ENCODE measurements at places on chromosomes 16 and 17. TPM values are rescaled to one million over a fixed set of nuclear protein-coding genes. Genes with fewer than 3 reads are reported as not detected.
A peak's percentile ranks its signal among the peaks of the same experiment; 100 is the strongest.

DNA sequence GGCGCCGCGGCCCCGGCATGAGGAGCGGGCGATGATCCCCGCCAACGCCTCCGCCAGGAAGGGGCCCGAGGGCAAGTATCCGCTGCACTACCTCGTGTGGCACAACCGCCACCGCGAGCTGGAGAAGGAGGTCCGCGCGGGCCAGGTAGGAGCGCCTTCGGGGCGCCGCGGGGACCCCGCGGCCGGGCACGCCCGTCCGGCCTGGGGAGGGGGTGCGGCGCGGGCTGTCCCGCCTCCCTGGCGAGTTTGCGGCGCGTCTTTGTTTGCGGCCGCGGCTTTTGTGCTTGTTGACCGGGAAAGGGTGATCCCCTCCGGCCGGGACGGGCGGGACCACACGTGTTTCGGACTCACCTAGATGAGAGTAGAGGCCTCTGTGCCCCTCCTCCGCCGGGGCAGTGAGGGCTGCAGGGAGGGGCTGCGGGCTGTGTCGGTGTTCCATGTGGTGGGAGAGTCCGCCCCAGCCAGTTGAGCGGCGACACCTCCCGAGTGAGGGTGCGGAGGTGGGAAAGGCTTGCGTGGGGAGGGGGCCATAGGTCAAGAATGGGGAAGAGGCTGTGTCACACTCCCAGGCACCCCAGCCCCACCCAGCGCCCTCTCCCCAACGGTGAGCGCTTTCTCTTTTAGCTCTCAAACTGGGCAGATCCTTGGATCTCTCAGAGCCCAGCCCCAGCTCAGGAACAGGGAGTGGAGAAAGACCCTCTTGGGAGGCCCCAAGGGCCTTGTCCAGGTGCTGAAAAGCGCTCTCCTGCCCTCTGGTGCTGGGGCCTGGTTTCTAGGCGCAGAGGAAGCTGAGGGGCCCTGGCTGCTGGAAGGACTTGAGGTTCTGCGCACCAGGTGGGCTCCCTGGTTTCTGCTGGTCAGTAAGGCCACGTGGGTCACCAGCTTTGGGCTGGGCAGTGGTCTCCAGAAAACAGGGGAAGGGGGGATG lies 923 bp downstream of the ANKRD13B start:
- peaks cover 57% of the 10 kb centered on the region for H3K4me1 ChIP-seq
- H3K27me3 ChIP-seq = no peaks in the 10 kb centered on the region
- peak overlapping the region; percentile 94 for H3K27ac ChIP-seq
- H3K36me3 ChIP-seq = no peaks in the 10 kb centered on the region
- H3K4me3 ChIP-seq = peak overlapping the region; percentile 74
- DNase-seq = no peak

- no peak overlapping the region for H3K27ac ChIP-seq
- H3K27me3 ChIP-seq = no peaks in the 10 kb centered on the region
- peaks cover 8% of the 10 kb centered on the region for H3K4me1 ChIP-seq
- no peak overlapping the region for H3K4me3 ChIP-seq
- no peaks in the 10 kb centered on the region for H3K36me3 ChIP-seq
Measured at GRCh38 chr17:30590081-30590733, 113.0 kb downstream of the GOSR1 start.

DNA sequence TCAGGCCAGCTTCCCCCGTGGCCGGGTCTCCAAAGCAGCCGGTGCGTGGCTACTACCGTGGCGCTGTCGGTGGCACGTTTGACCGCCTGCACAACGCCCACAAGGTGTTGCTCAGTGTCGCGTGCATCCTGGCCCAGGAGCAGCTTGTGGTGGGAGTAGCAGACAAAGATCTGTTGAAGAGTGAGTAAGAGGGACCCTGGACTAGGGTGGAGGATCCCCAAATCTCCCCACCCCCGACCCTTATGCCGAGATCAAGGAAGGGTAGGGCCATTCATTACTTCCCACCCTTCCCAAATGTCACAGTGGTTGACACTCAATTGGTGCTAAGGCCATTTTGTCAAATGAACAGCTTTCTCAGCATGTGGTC lies 1.2 kb downstream of the COASY start:
- peaks cover 30% of the 10 kb centered on the region for H3K4me1 ChIP-seq
- no peaks in the 10 kb centered on the region for H3K27me3 ChIP-seq

GRCh38 chr17:65268832-65269231 lies 131.7 kb downstream of the RGS9 start:
- DNase-seq = no peak
- no peak overlapping the region for H3K27ac ChIP-seq
- H3K27me3 ChIP-seq = no peaks in the 10 kb centered on the region

GRCh38 chr17:12900474-12900873 lies 111.2 kb downstream of the ARHGAP44 start:
- no peak overlapping the region for H3K4me3 ChIP-seq
- H3K27me3 ChIP-seq = no peaks in the 10 kb centered on the region
- H3K4me1 ChIP-seq = no peaks in the 10 kb centered on the region
- no peaks in the 10 kb centered on the region for H3K36me3 ChIP-seq
- no peak overlapping the region for H3K27ac ChIP-seq

DNA sequence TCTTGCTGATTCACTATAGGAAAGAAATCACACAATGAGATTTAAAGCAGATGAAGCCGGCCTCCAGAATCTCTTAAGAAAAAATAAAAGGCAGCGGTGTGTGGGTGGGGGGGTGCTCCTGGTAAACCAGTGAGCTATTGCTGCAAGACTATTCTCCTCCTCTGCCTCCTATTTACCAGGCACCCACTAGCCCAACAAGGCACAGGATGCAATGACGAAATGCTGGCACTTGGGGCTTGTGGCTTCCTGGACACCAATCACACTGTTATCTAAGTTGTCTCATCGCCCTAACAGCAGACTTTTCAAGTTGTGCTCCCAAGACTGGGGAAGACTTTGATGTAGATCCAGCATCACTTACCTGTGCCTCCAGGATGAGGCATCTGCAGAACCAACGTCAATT lies 50.2 kb upstream of the NDRG4 start:
- H3K4me3 ChIP-seq = no peak overlapping the region
- H3K27me3 ChIP-seq = no peaks in the 10 kb centered on the region
- H3K36me3 ChIP-seq = no peaks in the 10 kb centered on the region
- DNase-seq = no peak
- H3K27ac ChIP-seq = no peak overlapping the region
- no peaks in the 10 kb centered on the region for H3K4me1 ChIP-seq

GRCh38 chr16:13421726-13422125 lies 498.2 kb upstream of the ERCC4 start:
- no peak for DNase-seq
- no peaks in the 10 kb centered on the region for H3K4me1 ChIP-seq
- H3K27ac ChIP-seq = no peak overlapping the region
- H3K4me3 ChIP-seq = no peak overlapping the region
- no peaks in the 10 kb centered on the region for H3K36me3 ChIP-seq
- H3K27me3 ChIP-seq = no peaks in the 10 kb centered on the region

- no peaks in the 10 kb centered on the region for H3K27me3 ChIP-seq
- no peaks in the 10 kb centered on the region for H3K36me3 ChIP-seq
- H3K27ac ChIP-seq = no peak overlapping the region
- DNase-seq = no peak
- no peak overlapping the region for H3K4me3 ChIP-seq
Measured at GRCh38 chr17:73924909-73925186, 278.6 kb upstream of the RPL38 start.

- H3K27ac ChIP-seq = no peak overlapping the region
- no peaks in the 10 kb centered on the region for H3K36me3 ChIP-seq
- peaks cover 9% of the 10 kb centered on the region for H3K4me1 ChIP-seq
- DNase-seq = peak; percentile 78
- no peaks in the 10 kb centered on the region for H3K27me3 ChIP-seq
- no peak overlapping the region for H3K4me3 ChIP-seq
Measured at GRCh38 chr17:48335858-48336500, 94.0 kb downstream of the SKAP1 start.

SMIM22 gene
- 3.3 TPM for total RNA-seq

PRRT2 gene
- 4.0 TPM for total RNA-seq

XYLT1 gene
- total RNA-seq = 4.5 TPM

SBK1 gene
- 19.2 TPM for total RNA-seq

Measured in HCT116 (cell line).